CD14-positive monocyte (primary cell): ENCODE measurements at places on chromosomes 2 and 18. TPM values are rescaled to one million over a fixed set of nuclear protein-coding genes. Genes with fewer than 3 reads are reported as not detected.

Gene ABCG8
- polyA plus RNA-seq, result not detected

Gene HNMT
- polyA plus RNA-seq, result 44.9 and 83.0 TPM in 2 replicates

Gene TCF23
- not detected in 2 replicates for polyA plus RNA-seq

Gene TRIM54
- not detected for polyA plus RNA-seq

Gene DNAH7
- not detected for polyA plus RNA-seq
